ENCODE measurements at places on chromosomes 4 and X.

DNA sequence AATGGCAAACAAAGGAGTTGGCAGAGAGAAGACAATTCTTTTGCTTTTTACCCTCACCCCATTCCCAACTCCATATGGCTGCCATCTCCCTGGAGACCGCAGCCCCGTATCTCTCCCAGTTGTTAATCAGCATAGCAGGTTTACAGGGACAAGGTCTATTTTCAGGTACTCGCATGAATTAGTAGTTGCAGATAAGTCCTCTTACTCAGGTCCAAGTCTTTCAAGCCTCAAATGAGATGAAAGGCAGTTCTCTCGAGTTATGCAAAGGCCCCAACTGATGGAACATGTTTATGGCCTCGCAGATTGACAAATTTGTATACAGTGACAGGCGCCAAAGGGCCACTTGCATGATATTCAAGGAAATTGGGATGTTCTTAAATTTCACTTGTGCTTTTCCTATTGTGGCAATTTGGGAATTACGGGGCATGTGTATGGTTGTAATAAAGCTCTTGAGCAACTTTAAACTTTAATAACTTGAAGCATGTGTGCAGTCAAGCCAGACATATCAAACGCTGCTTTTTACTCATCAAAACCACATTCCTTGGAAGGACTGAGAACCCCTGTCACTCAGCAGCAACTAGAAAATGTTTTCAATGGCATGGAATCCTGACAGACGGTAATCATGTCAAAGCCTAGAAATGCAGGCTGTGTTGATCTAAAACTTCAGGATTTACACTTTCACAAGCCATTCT is 45.1 kb downstream of the KDR start:
- DNase-seq: peak; percentile 75

GRCh38 chrX:135453381-135453780 is 31.6 kb downstream of the SMIM10L2A start:
- DNase-seq: no peak

GRCh38 chr4:122139139-122139538 is 13.0 kb upstream of the BLTP1 start:
- no peak for DNase-seq

DNA sequence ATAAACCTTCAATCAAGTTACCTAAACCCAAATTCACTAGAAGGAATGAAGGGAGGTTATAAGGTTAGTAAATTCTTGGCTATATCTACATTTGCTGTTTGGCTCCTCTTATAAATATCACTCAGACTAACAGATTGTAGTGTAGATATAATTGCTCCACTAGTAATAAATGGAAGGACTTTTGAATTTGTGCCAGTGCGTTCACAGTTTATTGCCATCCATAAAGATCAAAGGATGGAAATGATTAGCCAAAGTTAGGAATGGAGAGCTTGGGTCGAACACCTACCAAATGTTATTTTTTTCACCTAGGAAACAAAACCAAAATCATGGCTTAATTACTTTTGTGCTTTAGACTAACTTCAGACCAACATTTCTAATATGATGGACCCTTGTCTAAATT is 9.2 kb downstream of the DTHD1 start:
- no peak for DNase-seq

DNA sequence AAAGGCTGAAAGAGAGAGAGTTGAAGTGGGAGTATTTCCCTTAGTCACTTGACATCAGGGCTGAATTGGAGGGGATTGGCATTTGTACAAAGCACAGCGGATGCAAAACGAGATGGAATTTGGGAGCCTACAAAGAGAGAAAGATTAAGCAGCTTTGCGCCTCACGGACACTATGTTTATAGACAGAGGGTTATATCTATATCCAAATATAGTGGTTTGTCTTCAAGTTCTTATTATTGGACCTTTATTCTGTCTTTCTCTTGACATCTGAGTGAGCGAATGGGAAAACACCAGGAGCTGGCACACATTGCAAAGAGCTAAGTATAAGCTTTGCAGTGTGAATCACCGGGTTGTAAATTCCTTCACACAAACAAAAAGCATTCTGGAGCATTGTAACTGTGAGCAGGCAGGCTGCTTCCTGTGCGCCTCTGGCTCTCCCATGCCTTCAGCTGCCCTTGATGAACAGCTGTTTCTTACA is 500.2 kb downstream of the STIM2 start:
- peak; percentile 57 for DNase-seq

- no peak for DNase-seq
These were observed 445.6 kb downstream of the FAT4 start for GRCh38 chr4:125760201-125760819.

GRCh38 chr4:100805538-100805937 is 287.7 kb upstream of the EMCN start:
- no peak for DNase-seq

DNA sequence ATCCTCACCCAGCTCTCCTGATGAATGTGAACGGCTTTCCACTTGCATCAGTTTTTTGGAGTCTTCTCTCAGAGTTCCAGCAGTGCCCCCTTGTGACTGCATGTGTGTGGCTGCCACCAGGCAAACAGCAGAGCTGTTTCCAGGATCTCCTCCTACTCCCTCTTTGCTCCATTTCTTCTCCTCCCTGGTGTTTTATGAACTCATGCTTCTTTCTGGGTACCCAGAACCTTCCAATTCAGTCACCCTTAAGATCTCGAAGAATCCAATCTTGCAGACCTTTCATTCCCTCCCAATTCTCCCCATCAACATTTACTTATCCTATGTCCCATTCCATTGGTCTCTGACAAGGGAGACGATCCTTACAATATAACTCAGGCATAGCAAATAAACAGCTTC is 6.8 kb upstream of the TCEANC start:
- peak; percentile 67 for DNase-seq

DNA sequence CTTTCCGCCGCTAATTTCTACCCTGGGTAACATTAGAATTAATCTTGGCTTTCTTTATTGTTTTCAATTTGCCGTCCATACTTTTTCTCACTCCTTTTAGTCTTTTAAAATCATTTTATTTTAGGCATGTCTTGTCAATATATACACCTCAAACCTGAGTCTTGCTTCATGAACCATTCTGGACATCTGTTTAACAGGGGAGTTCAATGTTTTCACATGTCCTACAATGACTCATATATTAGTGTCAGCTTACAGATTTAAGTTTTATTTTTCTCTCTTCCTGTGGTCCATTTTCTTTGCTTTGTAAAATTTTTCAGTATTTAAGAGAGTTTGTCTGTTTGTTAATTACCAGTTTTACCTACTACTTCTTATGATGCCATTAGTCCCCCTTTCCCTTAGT is 89.5 kb downstream of the LCORL start:
- no peak for DNase-seq

DNA sequence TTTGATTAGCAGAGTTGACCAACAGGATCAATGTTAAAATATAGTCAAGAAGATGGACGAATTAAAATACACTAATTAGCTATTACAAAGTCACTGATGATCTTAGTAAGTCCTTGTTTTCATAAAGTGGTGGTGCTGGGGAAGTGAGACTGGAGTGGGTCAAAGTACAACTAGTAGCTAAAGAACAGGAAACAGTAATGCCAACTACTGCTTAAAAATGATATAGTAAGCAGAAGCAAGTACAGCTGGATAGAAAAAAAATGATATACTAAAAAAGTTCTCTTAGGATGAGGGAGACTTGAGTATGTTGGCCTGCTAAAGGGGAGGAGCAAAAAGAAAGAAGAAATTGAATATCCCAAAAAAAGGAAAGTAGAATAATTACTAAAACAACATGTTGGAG is 580.8 kb upstream of the FTHL17 start:
- DNase-seq: no peak

All from fibroblast of skin of back (primary cell).